Mesangial cell (primary cell): ENCODE measurements at places on chromosomes 1 and 21. TPM values are rescaled to one million over a fixed set of nuclear protein-coding genes. Genes with fewer than 3 reads are reported as not detected.

The RGS4 gene
- total RNA-seq, result 76.1 and 272 TPM in 2 replicates

The ALPL gene
- total RNA-seq, result 7.2 and 10.1 TPM in 2 replicates

The GPR52 gene
- total RNA-seq, result 0.51 TPM in 1 of 2 replicates, not detected in the other

The SORT1 gene
- 37.2 and 69.5 TPM in 2 replicates for total RNA-seq

The CHI3L2 gene
- total RNA-seq, result not detected in 2 replicates

The SPTA1 gene
- total RNA-seq, result not detected in 2 replicates

The FCER1A gene
- not detected in 2 replicates for total RNA-seq

The CTH gene
- total RNA-seq, result 5.9 and 6.5 TPM in 2 replicates

The SH2D5 gene
- 9.6 and 9.8 TPM in 2 replicates for total RNA-seq

The BCL10 gene
- 20.9 and 29.8 TPM in 2 replicates for total RNA-seq

The TPTE gene
- total RNA-seq, result not detected in 2 replicates

The KCNJ6 gene
- 0.25 and 0.33 TPM in 2 replicates for total RNA-seq

The ZNF691 gene
- 5.4 and 11.9 TPM in 2 replicates for total RNA-seq

The CD2 gene
- not detected in 2 replicates for total RNA-seq

The HHIPL2 gene
- total RNA-seq, result 0.13 TPM in 1 of 2 replicates, not detected in the other

The FCRL2 gene
- total RNA-seq, result not detected in 2 replicates

The OR2T33 gene
- total RNA-seq, result 0.13 and 0.33 TPM in 2 replicates

The CGN gene
- 2.0 and 5.2 TPM in 2 replicates for total RNA-seq

The TCHHL1 gene
- not detected in 2 replicates for total RNA-seq

The OR2T35 gene
- total RNA-seq, result not detected in 2 replicates

The ZMYND12 gene
- total RNA-seq, result 0.16 and 1.9 TPM in 2 replicates

The GBP6 gene
- total RNA-seq, result not detected in 2 replicates

The GRHL3 gene
- total RNA-seq, result 0.16 and 1.5 TPM in 2 replicates

The SELP gene
- not detected in 2 replicates for total RNA-seq

The DPT gene
- 0.13 TPM in 1 of 2 replicates, not detected in the other for total RNA-seq

The TSPEAR gene
- not detected in 2 replicates for total RNA-seq

The KLHDC8A gene
- 1.0 and 1.3 TPM in 2 replicates for total RNA-seq

The NTRK1 gene
- total RNA-seq, result under 0.01 and 0.13 TPM in 2 replicates

The ANKRD45 gene
- total RNA-seq, result 0.76 TPM in 1 of 2 replicates, not detected in the other

The TEKT2 gene
- total RNA-seq, result 0.33 and 0.51 TPM in 2 replicates

The OR14C36 gene
- total RNA-seq, result not detected in 2 replicates

The PRAMEF15 gene
- total RNA-seq, result not detected in 2 replicates

The OLFML3 gene
- 4.9 and 53.6 TPM in 2 replicates for total RNA-seq

The LRRN2 gene
- 0.38 and 0.65 TPM in 2 replicates for total RNA-seq

The ASAP3 gene
- total RNA-seq, result 6.8 and 14.5 TPM in 2 replicates

The PAQR7 gene
- total RNA-seq, result 9.3 and 15.5 TPM in 2 replicates

The HAO2 gene
- not detected in 2 replicates for total RNA-seq

The RGS8 gene
- not detected in 2 replicates for total RNA-seq

The CYYR1 gene
- 1.5 and 1.9 TPM in 2 replicates for total RNA-seq

The CZIB gene
- 44.1 and 49.0 TPM in 2 replicates for total RNA-seq

The NPR1 gene
- 4.7 and 74.3 TPM in 2 replicates for total RNA-seq

The BGLAP gene
- total RNA-seq, result 0.51 TPM in 1 of 2 replicates, not detected in the other

The MMEL1 gene
- total RNA-seq, result 0.38 TPM in 1 of 2 replicates, not detected in the other

The PADI2 gene
- 5.2 and 9.3 TPM in 2 replicates for total RNA-seq

The AMPD1 gene
- not detected in 2 replicates for total RNA-seq

The KLF17 gene
- under 0.01 TPM in 1 of 2 replicates, not detected in the other for total RNA-seq

The TMPRSS3 gene
- not detected in 2 replicates for total RNA-seq

The OVAAL gene
- total RNA-seq, result not detected in 2 replicates

The TLCD4 gene
- 0.98 and 2.0 TPM in 2 replicates for total RNA-seq

The MPL gene
- 0.13 TPM in 1 of 2 replicates, not detected in the other for total RNA-seq

The RIPK4 gene
- 12.1 and 14.2 TPM in 2 replicates for total RNA-seq
